ENCODE measurements at places on chromosomes 7 and 10.

DNA sequence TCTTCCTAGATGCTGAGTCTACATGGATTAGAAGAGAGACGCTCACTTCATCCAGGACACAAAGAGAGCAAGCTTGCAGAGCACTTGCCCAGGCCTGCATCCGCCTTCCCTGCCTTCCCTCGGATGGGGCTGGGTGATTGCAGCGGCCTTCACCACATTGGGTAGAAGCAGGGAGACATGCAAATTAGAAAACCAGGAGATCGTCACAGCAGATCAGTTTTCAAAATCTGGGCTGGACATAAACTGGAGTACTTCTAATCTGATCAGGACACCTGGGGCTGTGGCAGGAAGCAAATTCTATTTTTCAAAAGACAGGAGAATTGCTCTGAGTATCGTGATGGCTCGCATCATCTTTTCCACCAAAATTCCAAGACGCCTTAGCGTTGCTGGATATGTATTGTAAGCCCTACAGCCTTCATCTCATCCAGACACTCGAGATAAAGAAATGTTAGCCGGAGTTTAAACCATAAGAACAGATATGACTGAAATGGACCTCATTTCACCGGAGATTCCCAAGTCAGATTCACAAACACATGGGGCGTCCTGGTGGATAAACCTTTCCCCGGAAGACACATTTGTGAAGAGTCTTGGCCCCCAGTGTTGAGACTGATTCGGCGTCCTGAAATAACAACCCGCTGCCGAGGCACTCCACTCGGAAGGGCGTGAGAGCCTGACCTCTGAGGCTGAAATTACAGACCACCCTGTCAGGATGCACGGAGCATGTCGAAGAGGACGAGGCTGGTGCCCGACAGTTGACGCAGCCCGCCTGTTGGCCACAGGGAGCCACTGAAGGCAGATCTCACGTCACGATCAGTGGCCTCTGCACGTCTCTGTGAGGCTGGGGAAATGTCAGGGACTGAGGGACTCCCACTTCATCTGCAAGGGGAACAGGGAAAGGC, 91.2 kb upstream of the PARD3 start:
- peak; percentile 55 for DNase-seq

DNA sequence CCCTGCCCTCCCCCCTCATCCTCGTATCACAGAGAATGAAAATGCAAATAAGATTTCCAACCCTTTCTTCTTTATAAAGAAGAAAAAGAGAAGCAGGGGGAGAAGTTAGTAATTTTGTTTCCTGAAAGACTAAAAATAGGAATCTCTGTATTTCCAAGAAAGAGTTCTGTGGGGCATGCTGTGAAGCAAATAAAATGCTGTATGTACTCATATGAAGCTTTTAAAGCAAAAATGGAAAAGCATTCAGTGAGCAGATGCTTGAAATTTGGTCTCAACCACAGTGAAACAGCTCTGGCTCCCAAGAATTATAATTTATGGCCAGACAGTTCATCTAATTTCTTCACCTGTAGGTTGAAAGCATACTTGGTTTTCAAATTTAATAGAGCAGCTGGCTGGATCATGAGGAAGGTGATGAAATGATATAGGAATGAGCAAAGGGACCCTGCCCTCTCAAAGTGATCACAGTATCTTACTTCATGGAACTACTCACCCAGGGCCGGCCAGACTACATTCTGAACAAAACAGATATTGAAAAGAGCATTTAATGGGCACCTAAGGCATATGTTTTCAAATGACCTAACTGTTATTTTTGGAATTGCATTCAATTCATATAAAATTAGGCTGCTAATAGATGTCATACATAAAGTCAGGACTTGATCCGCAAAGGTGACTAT, 31.4 kb downstream of the SVIL start:
- DNase-seq: no peak

DNA sequence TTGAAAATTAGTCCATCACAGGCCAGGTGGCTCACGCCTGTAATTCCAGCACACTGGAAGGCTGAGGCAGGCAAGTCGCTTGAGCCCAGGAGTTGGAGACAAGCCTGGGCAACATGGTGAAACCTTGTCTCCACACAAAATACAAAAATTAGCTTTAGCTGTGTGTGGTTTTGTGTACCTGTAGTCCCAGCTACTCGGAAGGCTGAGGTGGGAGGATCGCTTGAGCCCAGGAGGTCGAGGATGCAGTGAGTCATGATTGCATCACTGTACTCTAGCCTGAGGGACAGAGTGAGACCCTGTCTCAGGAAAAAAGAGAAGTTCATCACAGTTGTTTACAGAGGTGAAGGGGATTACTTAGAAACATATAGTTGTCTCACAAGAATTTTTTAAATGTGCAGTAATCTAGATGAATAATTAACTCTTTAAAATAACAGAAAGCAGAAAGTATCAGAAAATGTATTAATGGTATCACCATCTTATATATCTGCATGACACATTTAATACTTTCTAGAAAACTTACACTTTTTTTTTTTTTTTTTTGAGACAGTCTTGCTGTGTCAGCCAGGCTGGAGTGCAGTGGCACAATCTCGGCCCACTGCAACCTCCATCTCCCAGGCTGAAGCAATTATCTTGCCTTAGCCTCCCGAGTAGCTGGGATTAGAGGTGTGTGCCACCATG, 8.9 kb downstream of the LCOR start:
- DNase-seq: no peak

DNA sequence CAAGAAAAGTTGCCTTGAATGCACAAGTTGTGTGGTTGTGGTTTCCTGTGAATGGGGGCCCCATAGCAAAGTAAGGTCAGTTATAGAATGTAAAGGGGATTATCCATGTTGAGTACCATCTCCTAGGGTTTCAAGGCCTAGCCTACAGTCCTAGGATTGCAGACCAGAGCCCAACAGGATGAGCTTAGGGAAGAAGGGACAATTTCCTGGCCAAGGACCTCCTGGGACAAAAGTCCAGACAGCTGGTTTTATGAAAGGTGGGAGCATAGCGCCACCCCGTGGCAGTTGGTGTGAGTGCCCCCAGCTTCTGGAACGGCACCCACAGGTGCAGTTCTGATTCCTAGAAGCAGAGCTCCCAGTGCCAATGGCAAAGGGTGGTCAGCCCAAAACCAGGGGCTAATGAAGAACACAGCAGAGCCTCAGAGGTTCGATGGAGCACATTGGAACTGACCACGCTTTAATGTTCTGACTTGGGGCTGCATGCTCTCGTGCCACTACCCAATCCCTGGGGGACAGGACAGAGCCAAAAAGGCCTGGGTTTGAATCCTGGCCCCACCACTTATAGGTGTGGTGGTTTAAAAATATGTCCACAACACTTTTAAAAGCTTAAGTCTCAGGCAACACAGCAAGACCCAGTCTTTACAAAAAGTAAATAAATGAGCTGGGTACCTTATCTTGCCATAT, 25.8 kb upstream of the TMEM120A start:
- DNase-seq: peak; percentile 85

DNA sequence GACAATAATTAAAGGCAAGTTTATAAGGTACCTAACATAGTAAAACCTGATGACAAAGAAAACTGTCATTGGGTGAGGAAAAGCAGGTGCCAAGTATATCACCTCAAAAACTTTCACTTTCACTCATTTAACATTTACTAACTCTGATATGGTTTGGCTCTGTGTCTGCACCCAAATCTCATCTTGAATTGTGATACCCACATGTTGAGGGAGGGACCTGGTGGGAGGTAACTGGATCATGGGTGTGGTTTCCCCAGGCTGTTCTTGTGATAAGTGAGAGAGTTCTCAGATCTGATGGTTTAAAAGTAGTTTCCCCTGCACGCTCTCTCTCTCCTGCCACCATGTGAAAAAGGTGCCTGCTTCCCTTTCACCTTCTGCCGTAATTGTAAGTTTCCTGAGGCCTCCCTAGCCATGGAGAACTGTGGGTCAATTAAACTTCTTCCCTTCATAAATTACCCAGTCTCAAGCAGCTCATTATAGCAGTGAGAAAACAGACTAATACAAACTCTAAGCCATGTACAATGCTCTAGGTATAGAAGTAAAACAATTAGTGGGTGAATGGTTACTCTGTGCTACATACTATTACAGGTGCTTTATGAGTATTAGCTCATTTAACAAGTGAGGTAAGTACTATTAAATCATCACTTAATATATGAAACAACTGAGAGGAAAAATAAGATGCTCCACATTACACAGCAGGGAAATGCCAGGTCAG, 199.0 kb downstream of the CHCHD3 start:
- DNase-seq: no peak

- no peak for DNase-seq
Measured at GRCh38 chr10:4730998-4731397, 95.0 kb upstream of the AKR1E2 start.

DNA sequence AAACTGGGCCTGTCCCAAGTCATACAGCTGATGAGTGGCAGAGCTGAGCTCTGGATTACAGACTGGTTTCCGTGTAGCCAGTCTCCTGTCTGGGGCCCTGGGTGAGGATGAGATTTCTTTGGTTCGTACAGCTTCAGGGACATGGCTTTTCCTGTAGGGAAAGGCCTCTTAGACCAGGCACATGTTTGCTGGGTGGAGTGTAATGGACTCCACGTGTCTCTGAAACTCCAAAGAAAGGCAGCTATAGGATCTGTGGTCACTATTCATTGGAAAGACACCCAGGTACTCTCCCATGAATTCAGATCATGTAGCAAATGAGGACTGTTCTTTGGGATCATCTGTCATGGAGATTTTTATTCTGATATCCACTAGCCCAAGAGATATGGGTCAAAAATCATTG, 2.4 kb downstream of the HABP2 start:
- no peak for DNase-seq

- peak; percentile 2 for DNase-seq
Measured at GRCh38 chr7:104908636-104909035, 105.4 kb upstream of the KMT2E start.

- DNase-seq: no peak
Measured at GRCh38 chr7:68148440-68148839, 1151.8 kb downstream of the TYW1 start.

GRCh38 chr10:61804414-61804813, 97.1 kb upstream of the ARID5B start:
- no peak for DNase-seq

DNA sequence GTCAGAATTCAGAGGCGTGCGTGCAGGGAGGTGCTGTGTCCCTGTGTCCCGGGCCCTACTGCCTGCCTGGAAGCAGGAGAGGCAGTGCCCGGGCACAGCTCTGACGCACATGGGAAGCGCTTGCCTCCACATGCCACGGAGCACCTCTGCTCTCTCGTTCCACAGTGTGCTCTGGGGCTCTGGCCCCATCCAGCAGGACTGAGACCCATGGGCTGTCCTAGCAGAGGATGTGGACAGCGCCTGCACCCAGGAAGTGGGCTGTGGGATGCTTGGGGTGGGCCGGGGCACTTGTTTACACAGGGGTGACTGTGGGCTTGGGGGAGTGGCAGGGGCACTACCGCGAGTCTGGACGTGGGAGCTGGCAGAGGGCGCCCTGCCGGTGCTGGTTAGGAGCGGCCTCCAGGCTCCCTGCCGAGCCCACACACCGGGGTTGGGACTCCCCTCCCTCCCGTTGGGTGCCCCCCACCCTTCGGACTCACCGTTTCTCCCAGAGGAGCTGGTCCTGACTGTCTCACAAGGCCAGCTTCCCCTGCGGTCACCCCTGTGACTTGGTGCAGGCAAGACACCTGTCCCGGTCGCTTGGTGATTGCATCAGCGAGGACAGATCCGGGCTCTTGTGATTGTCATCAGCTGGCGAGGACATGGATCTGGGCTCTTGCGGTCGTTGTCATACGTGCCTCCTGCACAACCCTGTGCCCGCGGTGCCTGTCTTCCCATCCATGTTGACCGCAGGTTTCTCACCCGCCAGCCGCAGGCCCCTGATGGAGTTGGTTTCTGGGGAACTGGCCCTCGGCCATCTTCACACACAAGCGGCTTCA, 83.1 kb downstream of the NKX6-2 start:
- DNase-seq: peak; percentile 43

DNA sequence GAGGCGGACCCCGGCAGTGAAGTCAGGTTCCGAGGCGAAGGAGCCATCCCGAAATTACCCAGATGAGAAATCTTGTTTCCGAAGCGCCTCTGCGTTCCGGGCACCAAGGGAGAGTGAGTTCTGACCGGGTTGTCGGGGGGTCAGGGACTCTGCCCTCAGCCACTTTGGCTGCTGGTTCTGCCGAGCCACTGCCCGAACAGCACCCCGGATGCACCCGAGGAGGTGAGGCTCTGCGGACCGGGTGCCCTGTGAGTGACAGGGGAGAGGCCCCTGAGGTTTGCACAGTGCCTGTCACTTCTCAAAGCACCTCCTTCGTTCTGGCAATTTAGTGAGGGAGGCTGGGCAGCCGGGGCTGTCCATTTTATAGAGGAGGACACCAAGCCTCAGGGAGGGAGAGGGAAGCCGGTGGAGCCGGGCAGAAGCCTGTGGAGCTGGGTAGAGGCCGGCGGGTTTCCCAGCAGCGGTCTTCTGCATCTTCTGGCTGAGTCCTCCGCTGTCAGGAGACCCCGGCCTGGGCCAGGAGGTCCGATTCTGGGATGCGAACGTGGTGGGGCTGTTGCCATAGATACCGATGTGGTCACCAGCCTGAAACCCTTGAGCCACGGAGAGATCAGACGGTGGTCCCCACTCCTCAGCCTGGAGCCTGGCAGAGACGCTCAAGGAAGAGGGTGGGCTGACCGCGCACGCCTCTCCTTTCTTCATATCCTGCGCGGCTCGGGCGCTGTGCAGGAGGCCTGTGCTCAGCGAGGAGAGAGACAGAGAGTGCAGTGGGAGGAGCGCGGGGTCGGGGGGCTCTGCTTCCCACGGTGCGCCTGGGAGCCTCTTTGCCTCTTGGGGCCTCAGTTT, 18.9 kb upstream of the SHH start:
- no peak for DNase-seq

GRCh38 chr7:47231032-47231431, 350.9 kb downstream of the TNS3 start:
- DNase-seq: no peak

DNA sequence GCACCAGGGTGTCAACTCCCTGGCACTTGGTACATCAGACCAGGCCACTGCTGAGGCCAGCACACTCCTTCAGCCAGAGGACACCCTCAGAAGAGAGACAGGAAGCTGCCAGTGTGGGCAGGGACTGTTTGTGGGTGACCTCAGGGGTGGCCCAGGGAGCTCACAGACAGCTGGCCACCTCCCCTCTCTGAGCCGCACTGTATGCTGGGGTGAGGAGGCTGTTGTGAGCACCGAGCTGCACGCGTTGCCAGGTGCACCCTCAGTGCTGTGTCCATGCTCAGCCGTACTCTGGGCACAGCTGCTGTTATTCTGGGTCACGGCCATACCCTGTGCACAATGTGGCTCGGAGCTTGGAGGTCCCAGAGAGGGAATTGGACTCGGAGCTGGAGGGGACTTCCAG, 61.5 kb upstream of the NANOS1 start:
- no peak for DNase-seq

Measured in trophoblast cell (in vitro differentiated cells and primary cell).